Iris pigment epithelial cell (primary cell): ENCODE measurements at places on chromosomes 3 and 15.
A peak's percentile ranks its signal among the peaks of the same experiment; 100 is the strongest.

DNA sequence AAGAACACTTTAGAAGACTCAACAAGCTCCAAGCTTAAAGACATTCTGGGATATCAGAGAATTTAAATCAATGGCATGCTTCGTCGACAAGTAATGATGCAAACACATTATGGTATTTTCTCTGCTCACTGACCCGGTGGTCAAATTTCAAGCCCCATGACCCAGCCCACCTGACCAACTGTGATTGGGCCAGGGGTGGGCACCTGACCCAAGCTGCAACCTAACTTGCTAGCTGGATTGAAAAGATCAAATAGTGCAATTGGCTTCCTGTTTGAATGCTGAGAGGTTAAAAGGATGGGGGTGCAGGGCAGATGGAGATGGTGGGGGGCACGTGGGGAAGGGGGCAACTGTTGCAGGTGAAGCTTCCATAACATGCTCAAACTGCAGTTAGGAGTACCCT is 250.4 kb downstream of the CLSTN2 start:
- DNase-seq, result no peak

DNA sequence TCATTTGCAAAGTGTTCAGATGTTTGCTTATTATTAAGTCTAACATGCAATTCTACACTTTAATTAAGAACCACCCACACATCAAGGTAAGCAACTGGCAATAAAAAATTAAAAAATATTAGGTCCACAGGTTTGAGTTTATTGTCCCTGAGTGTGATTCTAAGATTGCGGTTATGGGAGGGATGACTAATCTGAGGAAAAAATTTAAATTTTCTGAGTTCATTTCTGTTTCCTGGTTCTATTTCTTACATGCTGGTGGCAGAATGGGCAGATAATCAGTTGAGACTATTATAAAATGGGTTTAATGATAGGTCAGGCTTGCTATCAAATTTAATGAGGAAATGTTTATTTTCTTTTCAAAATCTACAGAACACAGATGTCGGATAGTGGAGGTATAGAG is 105.9 kb downstream of the TP63 start:
- DNase-seq, result no peak

DNA sequence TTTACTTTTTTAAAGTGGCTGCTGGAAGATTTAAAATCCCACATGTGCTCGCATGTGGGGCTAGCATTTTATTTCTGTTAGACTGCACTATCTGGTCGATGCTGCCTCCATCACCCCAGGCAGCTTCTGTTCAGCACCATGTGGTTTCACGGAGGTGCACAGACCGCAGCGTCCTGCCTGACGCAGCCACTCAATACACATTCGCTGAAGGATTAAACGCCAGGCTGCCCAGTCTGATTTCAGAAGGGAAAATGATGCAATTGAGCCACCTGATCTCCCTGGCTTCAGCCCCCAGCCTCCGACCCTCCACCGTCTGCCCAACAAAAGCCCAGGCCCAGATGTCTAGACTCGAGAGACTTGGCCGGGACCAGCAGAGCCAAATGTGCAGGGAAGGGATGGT is 84.5 kb downstream of the MEGF11 start:
- no peak for DNase-seq

GRCh38 chr3:24810881-24811280 is 316.2 kb upstream of the THRB start:
- DNase-seq, result peak; percentile 35

- no peak for DNase-seq
Observed at GRCh38 chr15:66456211-66456610, 41.4 kb downstream of the SNAPC5 start.

- peak; percentile 67 for DNase-seq
Observed at GRCh38 chr3:105537371-105538080, 170.8 kb downstream of the ALCAM start.

- no peak for DNase-seq
Observed at GRCh38 chr3:121924734-121925133, 30.5 kb downstream of the SLC15A2 start.

GRCh38 chr3:143478115-143478693 is 358.6 kb downstream of the CHST2 start:
- no peak for DNase-seq

DNA sequence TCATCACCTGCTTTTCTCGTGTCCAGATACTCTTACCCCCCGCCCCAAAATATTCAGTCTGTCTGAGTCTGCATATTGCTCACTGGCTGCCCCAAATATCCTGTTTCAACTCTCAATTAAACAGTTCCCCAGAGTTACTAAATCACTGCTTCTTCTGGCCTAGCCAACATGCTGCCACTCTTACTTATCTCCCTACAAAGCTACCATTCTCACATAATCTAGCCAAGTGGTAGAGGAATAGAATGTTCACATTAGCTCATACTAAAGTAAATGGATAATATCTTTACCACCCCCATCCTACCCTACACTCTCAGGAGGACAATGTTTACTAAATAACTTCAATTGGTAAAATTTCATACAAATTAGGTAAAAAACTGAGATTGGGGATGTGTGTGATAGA is 77.8 kb downstream of the NR1I2 start:
- DNase-seq, result no peak

DNA sequence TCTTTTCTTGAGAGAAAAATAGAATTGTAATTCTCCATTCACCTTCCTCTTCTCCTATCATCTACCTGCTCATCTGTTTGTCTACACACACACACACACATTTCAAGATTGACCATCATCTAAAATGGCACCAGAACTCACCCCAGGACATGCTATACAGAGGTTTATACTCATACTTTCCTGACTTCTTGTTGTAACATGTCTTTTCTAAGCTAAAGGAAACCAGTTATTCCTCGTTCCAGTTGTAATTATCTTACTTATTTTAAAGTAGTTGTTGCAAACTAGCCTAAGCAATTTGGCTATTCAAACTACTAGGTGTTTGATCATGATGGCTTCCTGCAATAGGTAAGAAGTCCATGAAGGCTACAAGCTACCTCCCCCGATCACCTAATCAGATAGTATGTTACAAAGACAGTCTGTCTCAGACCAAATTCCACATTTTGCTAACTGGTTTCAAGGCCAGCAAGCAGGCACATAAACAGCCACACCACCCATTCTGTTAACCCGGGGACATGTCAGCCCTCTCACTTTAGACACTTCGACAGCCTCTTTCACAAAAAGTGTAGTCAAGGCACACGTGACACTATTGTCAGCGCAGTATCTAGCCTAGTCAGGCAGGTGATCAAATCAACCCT is 189.7 kb downstream of the SHQ1 start:
- DNase-seq, result no peak

DNA sequence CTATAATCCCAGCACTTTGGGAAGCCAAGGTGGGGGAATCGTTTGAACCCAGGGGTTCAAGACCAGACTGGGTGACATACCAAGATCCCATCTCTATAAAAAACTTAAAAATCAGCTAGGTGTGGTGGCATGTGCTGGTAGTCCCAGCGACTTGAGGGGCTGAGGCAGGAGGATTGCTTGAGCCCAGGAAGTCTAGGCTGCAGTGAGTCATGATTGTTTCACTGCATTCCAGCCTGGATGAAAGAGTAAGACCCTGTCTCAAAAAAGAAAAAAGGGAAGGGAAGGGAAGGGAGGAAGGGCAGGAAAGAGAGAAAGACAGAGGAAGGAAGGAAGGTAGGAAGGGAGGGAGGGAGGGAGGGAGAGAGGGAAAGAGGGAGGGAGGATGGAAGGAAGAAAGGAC is 133.7 kb upstream of the LRRN1 start:
- peak; percentile 41 for DNase-seq

GRCh38 chr3:173103469-173103868 is 37.6 kb downstream of the SPATA16 start:
- no peak for DNase-seq

DNA sequence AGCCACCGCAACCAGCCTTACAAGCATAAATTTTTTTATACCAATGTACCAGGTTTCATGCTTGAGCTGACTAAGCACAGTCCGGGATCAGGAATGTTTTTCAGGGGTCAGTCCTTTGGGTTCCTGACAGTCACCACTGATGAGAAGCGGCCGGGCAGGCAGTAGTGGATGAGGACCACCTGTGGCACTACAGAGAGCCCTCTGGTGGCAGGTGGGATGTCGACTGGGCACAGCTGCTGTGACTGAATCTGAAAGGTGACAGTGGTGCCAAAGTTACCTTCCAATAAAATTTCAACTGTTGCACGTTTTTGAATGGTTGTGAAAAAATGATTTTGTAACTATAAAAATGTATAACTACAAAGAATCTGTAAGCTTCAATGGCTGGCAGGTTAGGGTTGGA is 34.0 kb downstream of the TPRA1 start:
- no peak for DNase-seq

DNA sequence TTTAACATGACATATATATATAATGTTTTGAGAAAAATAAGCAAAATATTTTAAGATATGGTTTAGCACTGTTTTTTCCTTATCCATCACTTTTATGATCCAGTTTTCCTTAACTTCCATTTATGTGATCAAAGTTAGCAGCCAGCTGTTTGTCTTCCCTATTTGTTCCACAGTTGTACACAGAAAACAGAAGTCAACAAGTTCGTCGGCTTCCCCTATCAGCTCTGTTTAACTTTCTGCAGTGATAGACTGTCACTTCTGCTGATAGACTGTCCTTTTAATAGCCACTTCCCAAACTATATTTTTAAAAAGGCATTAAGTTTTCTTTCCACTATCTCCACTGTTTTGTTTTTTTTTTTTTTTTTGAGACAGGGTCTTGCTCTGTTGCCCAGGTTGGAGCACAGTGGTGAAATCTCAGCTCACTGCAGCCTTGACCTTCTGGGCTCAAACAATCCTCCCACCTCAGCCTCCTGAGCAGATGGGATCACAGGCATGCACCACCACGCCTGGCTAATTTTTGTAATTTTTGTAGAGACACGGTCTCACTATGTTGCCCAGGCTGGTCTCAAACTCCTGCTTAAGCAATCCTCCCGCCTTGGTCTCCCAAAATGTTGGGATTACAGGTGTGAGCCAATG is 7.2 kb downstream of the FSD2 start:
- no peak for DNase-seq

DNA sequence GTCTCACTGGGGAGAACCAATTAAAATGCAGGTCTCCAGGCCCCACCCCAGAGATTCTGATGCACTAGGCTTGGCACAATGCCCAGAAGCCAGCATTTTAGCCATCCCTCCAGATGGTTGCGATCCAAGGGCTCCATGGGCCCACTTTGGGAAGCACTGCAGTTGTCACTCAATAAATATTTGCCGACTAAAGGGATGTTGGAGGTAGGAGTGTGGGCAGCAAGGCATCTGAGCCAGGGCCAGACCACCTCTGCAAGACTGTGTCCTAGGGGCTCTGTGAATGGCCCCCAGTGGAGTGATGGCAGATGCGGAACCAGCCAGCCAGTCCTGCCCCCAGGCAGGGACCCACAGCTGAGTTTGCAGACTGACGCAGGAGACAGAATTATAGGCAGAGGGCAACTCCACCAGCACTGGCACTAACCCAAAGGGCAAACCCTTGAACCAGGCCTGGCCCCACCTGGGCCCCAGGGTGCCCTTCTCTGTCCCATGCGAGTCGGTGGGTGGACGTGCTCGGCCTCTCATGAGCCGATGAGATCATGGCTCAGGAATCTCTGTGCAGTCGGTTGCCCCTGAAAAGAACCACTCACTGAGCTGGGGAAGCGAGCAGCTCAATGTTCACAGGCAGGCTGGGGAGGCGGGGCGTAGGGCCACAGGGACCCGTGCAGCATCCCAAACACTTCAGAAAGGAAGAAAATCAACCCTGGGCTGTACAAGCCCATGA is 49.7 kb downstream of the SEMA5B start:
- DNase-seq, result peak; percentile 83

DNA sequence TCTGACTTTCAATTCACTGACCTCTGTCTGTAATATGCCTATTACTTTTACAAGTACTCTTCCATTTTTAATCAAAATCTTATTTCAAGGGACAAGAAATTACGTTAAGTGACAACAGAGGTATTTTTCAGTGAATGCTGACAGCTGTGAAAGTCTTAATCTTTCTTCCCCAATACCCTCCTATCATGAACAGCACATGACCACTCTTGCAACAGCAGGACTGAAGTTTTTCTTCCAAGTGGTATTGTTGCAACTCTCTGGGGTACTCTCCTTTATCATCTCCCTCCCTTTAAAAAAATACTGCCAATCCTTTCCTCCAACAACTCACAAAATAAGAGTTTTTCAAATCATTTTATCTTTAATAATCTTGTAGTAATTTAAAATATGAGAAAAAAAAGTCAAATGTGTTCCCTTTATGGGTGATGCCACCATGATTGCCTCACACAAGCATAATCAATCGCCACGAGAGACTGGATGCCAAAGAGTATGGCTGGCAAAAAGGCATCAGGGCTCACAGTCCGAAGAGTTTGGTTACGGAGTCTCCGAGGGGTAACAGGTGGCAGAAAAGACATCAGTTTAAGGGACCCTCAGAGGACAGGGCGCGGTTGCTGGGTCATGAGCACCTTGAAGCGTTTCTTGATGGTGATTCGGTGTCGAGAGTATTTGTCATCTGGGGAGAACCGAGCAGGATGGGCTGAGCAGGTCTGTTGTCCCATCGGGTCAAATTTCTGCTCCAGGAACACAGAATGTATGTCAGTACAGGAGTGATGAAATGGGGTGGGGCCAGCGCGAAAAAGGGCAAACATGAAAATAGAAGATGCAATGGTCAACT is 1.3 kb downstream of the NOP10 start:
- DNase-seq, result no peak

DNA sequence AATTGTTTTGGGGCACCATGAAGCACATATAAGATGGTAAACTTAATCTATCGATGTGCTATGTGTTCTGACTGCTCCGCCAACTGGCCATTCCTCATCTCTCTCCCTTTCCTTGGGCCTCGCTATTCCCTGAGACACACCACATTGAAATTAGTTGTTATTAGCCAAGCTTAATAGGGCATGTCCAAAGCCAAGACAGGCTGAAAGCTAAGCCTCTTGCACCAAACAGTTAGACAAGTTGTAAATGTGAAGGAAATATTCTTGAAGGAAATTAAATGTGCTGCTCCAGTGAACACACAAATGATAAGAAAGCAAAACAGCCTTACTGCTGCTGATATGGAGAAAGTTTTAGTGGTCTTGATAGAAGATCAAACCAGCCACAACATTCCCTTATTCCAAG is 39.3 kb downstream of the C2CD4A start:
- no peak for DNase-seq

- DNase-seq, result no peak
Observed at GRCh38 chr15:38454696-38455090, 766 bp downstream of the FAM98B start.

DNA sequence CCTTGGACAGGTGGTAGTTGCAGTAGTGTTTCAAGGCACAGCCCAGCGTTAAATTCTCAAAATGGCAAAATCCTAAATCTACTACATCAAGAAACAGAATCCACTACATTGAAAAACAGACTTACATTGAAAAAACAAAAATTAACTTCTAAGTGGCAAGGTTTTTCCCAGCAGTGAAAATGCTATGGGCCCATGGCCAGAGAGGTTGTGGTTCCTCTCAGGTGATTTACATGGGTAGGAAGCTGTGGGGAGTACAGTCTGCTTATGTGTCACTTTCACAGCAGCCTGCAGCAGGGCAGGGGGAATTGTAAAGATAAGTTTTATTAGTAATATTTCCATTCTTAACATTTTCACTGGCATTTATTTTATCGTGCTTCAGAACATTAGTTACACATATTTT is 24.9 kb downstream of the TTC14 start:
- DNase-seq, result no peak
